ENCODE measurements at places on chromosomes 3 and 15.

DNA sequence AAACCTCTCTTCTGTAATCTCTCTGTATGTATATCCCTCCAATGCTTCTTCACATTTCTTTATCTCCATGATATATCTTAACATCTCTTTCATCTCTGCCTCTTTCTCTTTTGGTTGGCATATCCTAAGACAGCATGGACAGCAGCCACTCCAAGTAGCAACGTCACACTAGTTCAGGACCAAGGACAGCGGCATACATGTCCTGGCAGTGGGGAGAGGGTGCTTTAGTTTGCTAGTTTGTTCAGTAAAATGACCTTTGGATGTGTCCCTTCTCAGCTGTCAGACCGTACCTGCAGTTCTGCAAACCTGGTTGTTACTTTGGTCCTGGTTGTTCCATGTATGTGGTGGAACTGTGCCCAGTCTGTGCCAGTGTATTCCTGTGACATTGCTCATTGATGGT lies 225.6 kb upstream of the ROPN1 start:
- no peak for DNase-seq

- no peak for DNase-seq
These were observed 396.6 kb upstream of the TMCO5A start for GRCh38 chr15:37537802-37538201.

- DNase-seq: no peak
These were observed 16.7 kb downstream of the HCN4 start for GRCh38 chr15:73352082-73352481.

- no peak for DNase-seq
These were observed 7.4 kb upstream of the CCK start for GRCh38 chr3:42273361-42273760.

DNA sequence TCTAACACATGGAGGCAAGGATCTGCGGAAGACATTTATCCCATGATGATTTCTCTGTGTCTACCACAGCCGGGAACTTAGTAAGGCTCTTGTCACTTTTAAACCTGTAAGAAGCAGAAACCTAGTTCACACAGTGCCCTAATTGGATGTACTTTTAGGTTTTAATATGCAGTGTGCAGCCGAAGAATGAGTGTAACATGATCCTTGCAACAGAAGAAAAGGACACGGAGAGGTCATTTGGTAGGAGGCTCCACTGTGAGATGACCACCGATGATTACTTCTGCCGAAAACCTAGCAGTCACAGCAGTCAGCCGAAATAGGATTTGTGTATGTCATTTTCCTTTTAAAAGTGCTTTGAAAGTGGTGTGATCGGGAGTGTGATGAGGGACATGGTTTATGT lies 6.8 kb downstream of the CACNA1D start:
- DNase-seq: no peak

- DNase-seq: no peak
These were observed 212.3 kb downstream of the RPLP1 start for GRCh38 chr15:69664572-69665571.

- no peak for DNase-seq
These were observed 79.1 kb downstream of the SLC49A4 start for GRCh38 chr3:122873741-122874515.

DNA sequence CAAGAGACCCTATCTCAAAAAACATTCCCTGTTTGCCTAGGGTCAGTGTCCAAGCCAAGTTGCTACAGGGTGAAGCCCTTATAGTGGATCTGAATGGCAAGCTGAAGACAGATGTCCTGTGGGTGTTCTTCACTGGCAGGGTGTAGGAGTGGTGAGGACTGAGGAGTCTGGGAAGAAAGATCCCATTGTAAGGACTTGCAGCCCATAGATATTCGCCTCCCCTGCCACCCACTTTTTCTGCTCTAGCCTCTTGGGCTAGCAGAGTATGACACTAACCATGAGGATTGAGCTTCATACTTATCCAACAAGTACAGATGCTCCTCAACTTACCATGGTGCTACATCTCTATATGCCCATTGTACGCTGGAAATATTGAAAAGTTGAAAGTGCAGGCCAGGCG lies 13.2 kb downstream of the CYP19A1 start:
- no peak for DNase-seq

- no peak for DNase-seq
These were observed 797.3 kb downstream of the NAALADL2 start for GRCh38 chr3:175656461-175656860.

DNA sequence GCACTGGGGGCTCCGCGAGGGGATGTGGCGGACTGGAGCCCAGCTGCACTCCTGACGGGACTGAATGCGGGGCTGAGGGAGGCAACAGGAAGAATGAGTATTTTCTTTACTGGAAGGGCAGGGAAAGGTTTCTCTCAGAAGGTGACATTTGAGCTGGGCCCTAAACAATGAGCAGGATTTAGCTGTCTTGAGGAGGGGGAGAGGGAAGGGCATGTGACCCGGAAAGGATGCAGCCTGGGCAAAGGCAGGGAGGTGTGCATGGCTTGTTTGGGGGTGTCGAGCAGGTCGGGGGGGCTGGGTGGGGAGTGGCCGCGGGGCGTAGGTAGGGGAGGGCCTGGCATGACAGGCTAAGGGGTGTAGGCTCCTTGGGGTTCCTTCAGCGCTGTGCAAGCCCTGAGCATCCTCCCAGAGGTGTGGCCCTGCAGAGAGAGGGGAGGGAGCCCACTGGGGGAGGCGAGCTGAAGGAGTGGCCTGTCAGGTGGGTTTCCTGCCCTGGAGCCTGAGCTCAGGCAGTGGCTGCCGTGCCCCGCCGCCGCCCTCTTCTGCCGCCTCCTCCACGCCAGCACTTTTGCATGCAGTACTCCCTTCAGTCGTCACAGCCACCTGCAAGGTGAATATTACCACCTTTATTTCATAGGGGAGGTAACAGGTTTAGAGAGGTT lies 17.2 kb upstream of the ANKDD1A start:
- DNase-seq: peak; percentile 84

DNA sequence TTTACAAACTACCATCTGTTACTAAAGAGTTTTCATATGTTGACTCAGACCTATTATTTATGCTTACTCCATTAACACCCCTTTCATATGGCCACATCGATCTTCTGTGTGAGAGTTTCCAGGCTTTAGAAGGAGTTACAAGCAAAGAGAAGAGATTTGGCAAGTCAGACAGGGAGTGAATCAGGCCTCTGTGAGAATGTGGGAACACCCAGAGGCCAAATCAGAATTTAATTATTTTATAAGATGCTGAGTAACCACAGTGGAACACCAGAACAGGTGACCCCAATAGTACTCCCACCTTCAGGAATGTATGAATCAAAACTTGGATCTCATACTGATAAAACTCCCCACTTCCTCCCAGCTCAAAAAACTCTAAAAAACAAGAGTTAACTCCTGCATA lies 42.0 kb downstream of the IFT57 start:
- DNase-seq: no peak

DNA sequence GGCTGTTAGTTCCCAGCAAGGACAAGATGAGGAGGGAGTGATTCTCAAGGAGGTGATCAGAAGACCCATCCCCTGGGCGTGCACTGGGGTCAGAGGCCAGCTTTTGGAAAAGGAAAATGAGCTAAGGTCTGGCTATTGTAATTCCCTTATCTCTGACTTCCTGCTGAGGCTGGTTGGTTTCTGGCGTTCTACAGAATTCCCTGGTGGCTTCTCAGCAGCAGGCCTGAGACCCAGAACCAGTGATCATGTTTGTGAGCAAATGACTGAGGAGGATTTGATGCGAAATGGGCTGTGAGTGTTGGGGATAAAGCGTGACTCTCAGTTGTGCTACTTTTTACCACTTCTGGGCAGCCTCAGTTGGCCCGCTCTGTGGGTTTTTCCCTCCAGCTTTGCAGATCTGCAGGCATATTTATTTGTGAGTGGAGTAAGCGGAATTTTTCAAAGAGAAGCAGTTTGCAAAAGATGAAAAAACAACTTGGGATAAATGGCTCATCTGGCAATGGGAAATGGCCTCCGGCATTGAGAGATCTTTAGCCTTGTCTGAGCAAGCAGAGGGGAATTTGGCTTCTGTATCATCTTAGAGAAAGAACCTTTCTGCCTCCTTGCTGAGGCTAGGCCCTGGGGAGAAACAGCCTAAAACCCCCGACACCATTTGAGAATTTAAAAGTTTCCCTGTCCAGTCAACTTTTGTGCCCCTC lies 102.7 kb downstream of the SLCO3A1 start:
- DNase-seq: no peak

DNA sequence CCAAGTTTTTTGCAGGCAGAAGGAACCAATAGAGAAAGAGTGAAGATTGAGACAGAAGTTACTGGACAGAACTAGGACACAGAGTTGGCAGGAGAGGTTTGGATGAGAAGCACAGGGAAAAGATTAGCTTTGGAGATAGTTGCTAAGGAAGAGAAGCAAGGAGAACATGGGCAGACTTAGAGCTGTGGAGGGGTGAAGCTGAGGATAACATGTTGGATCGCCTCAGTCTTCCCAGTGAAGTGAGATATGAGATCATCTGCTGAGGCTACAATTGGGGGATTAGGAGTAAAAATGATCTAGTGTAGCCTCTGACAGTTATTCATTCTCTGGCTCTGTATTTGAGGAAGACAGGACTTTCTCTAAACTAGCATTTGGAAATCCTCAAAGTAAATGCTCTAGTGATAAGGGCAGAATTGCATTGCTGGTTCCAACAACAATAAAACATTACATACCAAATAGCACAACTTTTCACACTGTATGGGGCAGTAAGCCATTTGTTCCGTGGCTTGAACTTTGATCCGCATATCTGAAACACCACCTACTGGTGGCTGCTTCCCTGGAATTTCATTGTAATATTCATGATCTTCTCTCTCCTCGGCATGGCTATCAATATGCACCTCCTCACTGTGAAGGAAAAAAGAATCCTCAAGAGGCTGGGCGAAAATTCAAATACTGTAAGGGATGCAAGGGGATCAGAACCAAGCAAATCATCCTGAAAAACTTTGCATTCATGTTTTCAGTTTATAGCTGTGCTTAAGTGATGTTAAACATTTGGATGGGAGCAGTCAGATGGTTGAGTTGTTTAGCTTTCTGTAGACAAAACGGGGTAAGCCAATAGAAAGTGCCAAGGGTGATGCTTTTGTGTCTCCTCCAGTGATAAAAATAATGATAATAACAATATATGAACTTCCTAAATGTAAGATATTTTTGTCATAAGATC lies 22.2 kb upstream of the EID1 start:
- DNase-seq: no peak

GRCh38 chr3:156449710-156450574 lies 105.0 kb downstream of the SSR3 start:
- DNase-seq: no peak

- DNase-seq: no peak
These were observed 7.4 kb downstream of the PRC1 start for GRCh38 chr15:90986790-90987507.

GRCh38 chr3:137761563-137762503 lies 2.3 kb upstream of the SOX14 start:
- no peak for DNase-seq

DNA sequence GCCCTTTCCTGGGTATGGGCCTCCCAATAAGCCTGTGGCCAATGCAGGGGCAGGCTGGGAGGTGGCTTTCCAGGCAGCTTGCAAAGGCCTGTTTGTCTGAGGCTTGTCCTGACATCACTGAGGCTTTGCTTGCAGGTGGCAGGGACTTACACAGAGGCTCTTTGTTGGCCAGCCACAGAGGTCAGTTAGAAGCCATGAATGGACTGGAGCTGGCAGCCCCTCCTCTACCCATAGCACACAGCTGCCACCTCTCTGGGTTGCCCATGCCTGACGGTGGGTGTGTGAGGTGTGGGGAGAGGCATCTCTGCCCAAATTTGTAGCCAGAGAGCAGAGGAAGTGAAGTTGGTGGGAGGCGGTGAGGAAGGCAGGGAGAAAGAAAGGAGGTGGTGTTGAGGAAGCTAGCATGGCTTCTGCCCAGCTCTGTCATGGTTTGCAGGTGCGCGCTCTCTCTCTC lies 17.1 kb downstream of the LIMD1 start:
- DNase-seq: no peak

GRCh38 chr3:186824430-186825139 lies 17.9 kb upstream of the ADIPOQ start:
- DNase-seq: no peak

DNA sequence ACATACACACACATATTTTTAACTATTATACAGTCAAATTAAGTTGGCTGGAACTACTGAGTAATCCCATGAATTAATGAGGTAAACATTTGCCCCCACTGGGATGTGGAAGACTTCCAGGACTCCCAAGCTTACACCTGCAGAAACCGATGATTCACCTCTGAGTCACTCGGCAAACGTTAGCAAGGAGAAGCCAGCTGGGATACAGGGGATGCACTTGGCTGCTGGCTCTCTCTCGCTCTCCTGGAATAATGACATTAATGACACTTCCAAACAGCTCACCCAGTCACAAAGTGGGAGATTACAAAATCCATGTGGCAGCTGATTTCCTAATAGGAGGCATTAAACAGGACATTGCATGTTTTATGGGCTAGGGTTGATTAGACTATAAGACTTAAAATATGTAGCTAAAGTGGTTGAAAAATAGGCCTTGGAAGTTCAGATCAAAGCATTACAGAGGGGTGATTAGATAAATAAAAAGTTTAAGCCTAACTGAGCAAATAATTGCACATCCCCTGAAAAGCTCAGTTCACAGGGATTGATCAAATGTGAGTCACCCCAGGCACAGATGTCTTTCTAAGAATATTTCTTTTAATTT lies 500.9 kb downstream of the SOX2 start:
- DNase-seq: no peak

GRCh38 chr15:23514484-23514883 lies 51.0 kb upstream of the MKRN3 start:
- DNase-seq: no peak

- no peak for DNase-seq
These were observed 58.2 kb downstream of the OSTN start for GRCh38 chr3:191257286-191257685.

DNA sequence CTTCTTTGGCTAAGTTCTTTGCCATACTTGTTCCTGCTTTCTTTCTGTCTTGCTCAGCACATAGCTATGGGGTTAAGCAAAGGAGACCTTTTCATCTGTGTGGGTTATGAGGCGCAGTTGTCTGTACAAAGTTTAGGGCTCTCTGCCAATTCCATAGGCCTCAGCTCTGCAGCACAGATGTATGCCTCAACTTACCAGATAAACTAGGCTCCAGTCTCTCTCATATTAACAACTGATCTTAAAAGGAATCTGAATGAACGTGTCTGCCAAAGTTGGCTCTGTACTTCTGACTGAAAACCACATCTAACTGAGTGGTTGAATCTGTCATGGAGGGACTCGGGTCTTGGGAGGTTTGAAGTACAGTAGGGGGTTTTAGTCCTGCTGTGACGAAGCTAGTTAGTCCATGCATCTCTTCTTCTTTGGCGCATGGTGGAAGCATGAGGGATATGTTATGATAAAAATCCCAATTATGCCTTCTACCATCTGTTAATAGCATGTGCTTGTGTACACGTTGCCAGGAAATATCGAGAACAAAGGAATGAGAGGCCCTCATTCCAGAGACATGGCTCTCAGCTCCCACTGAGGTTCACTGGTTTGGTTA lies 114.6 kb upstream of the TSC22D2 start:
- no peak for DNase-seq

DNA sequence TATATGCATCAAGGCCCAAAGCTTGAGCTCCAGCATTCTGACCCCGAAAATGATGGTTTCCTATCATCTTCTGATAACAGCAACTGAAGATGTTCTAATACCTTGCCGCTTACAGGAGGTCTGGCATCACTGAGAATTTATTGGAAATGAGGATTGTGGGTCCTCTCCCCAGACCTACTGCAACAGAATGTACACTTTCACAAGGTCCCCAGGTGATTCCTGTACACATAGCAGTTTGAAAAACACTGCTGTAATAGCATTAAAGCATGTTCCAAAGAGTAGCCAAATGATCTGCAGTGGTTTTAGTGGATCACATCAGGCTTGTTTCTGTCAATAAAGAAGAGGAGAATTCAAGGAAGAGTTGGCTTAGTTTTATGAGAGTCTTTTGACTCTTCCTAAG lies 11.3 kb downstream of the TGFBR2 start:
- DNase-seq: no peak

- DNase-seq: no peak
These were observed 631.1 kb upstream of the CFAP20DC start for GRCh38 chr3:59680919-59681318.
